M059J (cell line): ENCODE measurements at places on chromosomes 6 and 20.

DNA sequence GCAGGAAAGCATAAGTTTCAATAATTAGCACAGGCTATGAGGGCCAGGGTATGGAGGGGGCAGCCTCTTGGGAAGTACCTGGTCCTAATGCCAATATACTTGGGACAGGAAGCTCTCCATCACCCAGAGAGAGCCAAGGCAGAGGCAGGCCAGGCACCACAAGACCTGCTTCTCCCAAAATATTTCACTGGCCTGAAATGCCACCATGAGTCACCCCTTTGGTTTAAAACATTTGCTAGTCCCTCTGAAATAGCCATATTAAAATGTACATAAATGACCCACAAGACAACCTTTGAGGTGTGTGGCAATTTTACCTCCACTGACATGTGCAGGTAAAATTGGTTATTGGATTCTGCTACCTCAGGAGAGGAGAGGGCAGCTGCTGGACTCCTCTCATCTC is 23.4 kb upstream of the SCUBE3 start:
- DNase-seq = no peak

DNA sequence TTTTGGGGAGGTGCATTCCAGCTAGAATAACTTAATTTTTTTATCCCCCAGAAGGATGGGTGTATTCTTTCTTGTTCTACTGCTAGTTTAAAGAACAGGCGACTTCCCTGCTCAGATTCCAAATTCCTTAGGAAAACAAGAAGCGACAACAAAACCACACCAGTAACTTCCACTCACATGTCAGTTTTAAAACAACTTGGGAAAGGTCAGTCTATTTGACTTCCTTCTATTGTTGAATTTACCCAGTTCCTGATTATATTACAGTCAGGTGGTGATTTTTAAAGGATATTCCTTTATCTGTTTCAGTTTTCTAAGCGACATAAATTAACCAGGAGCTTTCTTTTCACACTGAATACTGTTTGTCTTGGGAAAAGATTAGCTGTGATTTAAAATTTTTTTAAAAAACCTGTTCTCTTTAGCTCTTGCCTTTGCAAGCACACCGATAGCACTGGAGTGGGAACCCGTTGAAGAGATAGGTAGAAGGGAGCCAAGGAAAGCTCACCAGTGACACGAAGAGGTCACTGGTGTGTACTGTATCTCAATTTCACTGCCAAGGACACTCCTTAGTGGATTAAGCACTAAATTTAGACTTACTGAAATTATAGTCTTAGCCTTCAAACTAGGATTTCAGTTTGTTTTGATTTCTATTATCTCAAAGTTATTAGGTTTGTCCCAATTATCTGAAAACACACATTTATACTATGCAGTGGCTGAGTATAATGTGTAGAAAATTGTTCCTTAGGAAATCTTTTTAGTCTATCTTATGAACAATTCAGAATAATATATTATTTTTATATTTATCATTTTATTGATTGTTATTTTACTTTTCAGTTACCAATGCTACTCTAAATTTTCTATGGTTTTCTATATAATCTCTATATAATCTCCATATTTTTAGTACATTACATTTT is 22.3 kb downstream of the MARCKS start:
- peak; percentile 86 for DNase-seq

DNA sequence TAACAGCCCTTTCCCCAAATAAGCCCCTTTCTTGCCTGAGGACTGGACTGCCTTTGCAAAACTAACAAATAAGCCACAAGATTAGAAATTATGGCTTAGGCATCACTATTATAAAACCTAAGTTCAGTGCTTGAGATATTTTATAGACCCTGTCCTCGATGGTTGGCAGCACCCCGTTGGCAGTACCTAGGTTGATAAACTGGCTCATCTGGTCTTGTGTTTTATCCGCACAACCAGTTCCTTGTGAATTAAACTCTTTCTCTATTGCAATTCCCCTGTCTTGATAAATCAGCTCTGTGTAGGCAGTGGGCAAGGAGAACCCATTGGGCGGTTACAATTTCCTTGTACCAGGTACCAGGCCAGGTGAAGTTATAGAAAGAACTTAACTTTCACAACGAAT is 6.6 kb downstream of the LRP11 start:
- DNase-seq = no peak

- DNase-seq = peak; percentile 71
These were observed 121.4 kb upstream of the DST start for GRCh38 chr6:56764081-56764566.

DNA sequence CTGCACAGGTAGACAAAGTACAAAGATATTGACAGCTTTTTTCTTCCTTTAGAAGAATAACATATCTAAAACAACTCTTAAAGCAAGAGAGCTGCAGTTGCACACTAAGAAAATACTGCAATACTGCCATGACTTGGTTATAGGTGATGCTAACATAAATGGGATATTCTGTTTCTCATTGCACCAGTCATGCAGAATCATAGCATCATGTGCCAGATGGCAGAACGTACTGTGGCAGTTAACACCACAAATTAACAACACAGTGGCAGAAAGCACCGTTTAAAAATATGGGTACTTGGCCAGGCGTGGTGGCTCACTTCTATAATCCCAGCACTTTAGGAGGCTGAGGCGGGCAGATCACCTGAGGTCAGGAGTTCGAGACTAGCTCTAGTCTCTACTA is 7.4 kb downstream of the ASXL1 start:
- no peak for DNase-seq

- DNase-seq = peak; percentile 99
These were observed 62.6 kb upstream of the PMEPA1 start for GRCh38 chr20:57772349-57772964.

DNA sequence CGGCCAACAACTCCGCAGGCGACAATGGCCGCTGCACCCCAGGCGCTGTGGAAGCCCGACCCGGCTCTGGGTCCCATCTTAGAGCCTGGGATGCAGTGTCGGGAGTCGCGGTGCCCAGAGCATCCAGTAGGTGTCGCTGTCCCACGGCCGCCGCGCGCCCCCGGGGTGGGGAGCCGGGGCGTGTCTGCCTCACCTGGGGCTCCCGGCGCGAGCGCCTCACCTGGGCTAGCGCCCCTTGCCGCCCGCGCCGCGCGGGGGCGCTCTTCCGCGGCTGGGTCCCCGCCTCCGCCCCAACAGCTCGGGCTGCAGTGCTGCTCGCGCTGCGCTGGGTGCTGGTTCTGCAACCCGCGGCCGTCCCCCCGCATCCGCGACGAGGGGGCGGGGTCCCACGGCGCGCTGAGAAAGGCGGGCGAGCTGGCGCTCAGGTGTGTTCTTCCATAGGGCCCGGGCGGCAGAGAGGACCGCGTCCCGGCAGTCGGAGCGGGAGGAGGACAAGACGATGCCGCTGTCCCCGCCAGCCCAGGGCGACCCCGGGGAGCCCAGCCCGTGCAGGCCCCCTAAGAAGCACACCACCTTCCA is at the start of gene CRYBG1:
Gene CRYBG1 (plus strand): TSS at position 308 of the 579 bp plus-strand sequence. CDS start 192 bp downstream, at position 500.
- peak; percentile 58 for DNase-seq
